Uterus (tissue), 4 donors: ENCODE measurements at places on chromosomes 7 and 10. TPM values are rescaled to one million over a fixed set of nuclear protein-coding genes. Genes with fewer than 3 reads are reported as not detected.

ZNF853 gene
- 5.1 TPM for total RNA-seq

SPDYE9 gene
- not detected for total RNA-seq

CTAGE6 gene
- 2.4 TPM for total RNA-seq

TRIM74 gene
- total RNA-seq, result not detected

TEX36 gene
- 0.49 TPM for total RNA-seq

DNA sequence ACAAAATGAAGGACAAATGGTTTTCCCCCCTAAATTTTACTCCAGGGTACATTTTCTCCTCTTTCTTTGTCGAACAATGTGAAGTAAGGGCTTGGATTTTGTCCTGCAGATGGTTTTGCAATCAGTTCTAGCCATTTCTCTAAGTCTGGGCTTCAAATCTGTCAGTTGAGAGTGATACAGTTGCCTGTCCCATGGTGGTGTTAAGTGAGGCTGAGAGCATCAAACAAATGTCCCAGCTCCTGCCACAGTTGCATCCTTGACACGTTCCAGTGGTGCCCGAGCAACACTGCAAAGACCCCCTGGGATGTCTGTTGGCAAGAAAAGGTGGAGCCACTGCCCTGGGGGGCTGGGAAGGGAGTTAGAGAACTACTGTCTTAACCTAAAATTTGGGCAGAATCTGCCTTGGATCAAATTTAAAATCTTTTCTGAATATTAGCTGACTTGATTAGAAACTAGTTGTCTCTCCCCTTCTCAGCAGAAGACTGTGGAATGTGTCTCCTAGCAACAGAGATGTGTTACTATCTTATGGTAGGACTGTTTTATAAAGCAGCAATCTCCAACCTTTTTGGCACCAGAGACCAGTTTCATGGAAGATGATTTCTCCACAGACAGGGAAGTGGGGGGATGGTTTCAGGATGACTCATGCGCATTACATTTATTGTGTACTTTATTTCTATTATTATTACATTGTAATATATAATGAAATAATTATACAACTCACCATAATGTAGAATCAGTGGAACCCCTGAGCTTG is 102.0 kb upstream of the STEAP1B start:
- no peaks in the 10 kb centered on the region for H3K36me3 ChIP-seq
- DNase-seq, result no peak
- no peak overlapping the region for H3K4me3 ChIP-seq
- peaks cover 9% of the 10 kb centered on the region for H3K4me1 ChIP-seq
- H3K27me3 ChIP-seq, result no peaks in the 10 kb centered on the region

- no peak overlapping the region for H3K27ac ChIP-seq
- no peaks in the 10 kb centered on the region for H3K27me3 ChIP-seq
- H3K4me1 ChIP-seq, result no peaks in the 10 kb centered on the region
- no peak for DNase-seq
- H3K4me3 ChIP-seq, result no peak overlapping the region
- no peaks in the 10 kb centered on the region for H3K36me3 ChIP-seq
Measured at GRCh38 chr10:83982812-83983211, 156.5 kb upstream of the GHITM start.

DNA sequence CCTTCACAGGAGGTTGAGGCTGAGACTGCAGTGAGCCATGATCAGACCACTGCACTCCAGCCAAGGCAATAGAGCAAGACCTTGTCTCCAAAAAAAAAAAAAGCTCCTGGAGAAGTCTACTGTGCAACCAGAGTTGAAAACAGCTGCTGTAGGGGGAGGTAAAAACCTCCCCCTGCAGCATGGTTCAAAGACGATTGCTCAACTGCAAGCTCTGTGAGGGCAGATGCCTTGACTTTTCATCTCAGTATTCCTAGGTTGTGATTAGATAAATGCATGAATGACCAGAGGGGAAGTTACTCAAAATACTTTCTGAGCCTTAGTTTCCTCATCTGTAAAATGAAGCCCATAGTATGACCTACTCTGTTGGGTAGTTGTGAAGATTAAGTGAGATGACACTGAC is 25.0 kb upstream of the PPA1 start:
- DNase-seq, result no peak
- no peak overlapping the region for H3K27ac ChIP-seq

- no peak overlapping the region for H3K4me3 ChIP-seq
- H3K27ac ChIP-seq, result no peak overlapping the region
- H3K36me3 ChIP-seq, result no peaks in the 10 kb centered on the region
- no peaks in the 10 kb centered on the region for H3K27me3 ChIP-seq
Measured at GRCh38 chr10:88095223-88095721, 231.8 kb downstream of the PTEN start.

DNA sequence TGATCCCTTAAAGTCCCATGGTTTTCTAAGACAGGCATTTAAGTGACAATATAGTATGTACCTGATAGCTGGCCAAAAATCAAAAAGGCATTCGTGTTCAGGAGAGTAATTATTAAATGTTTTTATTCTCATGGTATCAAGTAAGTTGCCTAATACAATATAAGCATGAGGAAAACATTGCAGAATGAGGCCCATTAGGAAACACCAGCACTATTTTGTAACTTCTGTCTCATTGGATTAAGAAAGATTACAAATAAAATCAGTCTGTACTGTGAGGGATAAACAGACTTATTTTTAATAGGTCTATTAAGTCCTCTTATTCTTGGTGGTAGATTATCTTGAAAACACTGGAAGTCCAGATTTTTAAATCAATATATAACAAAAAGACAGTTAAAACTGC is 110.1 kb downstream of the SNX13 start:
- H3K27ac ChIP-seq, result no peak overlapping the region
- no peak for DNase-seq
- no peaks in the 10 kb centered on the region for H3K27me3 ChIP-seq
- no peaks in the 10 kb centered on the region for H3K36me3 ChIP-seq
- H3K4me1 ChIP-seq, result no peaks in the 10 kb centered on the region

GRCh38 chr7:96591900-96592676 is 117.6 kb downstream of the SEM1 start:
- no peaks in the 10 kb centered on the region for H3K36me3 ChIP-seq
- no peak for DNase-seq
- no peaks in the 10 kb centered on the region for H3K27me3 ChIP-seq
- no peak overlapping the region for H3K27ac ChIP-seq
- H3K4me1 ChIP-seq, result no peaks in the 10 kb centered on the region

DNA sequence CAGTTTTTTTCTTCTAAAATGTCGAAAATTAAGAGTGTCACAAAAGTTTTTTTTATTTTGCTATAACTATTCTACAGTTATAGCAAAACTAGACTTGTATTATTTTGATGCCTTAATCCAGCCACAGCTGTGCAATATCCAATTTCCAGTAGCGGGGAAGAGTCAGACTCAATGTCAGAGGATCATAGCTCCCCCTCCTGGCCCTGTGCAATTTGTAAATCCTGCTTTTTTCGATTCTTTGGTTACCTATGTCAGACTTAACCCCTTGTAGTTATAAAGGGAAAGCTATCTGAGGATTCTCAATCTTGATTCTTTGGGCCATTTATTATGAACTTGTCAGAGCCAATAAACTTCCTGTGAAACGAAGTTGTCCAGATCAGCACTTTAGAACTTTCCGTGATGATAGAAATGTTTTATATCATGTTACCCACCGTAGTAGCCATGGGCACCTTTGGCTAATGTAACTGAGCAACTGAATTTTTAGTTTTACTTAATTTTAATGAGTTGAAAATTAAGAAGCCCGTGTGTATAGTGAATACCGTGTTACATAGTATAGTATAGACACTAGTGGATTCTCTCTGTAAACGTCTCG is 87.7 kb upstream of the PRKCQ start:
- H3K27ac ChIP-seq, result no peak overlapping the region
- DNase-seq, result no peak
- no peaks in the 10 kb centered on the region for H3K4me1 ChIP-seq
- no peaks in the 10 kb centered on the region for H3K36me3 ChIP-seq
- H3K27me3 ChIP-seq, result no peaks in the 10 kb centered on the region

DNA sequence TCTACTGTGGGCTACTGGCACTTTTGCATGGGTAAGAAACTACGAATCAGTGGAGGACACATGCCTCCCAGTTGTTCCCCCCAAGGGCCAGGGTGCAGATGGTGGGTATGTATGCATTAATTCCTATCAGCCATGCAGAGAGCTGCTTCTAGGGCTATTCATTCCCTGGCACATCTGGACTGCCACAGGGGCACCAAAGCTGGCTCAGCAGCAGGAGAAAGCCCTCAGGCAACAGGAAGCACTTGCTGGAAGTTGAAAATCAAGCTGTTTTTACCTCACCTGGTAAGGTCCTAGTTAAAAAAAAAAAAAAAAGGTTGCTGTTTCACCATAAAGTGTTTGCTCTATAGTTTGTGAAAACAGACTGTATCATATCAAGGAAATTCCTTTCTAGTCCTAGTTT is 1342.6 kb downstream of the REEP3 start:
- no peaks in the 10 kb centered on the region for H3K27me3 ChIP-seq
- no peaks in the 10 kb centered on the region for H3K36me3 ChIP-seq
- H3K4me3 ChIP-seq, result no peak overlapping the region

- H3K36me3 ChIP-seq, result no peaks in the 10 kb centered on the region
- no peak overlapping the region for H3K4me3 ChIP-seq
- H3K27ac ChIP-seq, result no peak overlapping the region
Measured at GRCh38 chr7:26147030-26147429, 5.0 kb upstream of the NFE2L3 start.

DNA sequence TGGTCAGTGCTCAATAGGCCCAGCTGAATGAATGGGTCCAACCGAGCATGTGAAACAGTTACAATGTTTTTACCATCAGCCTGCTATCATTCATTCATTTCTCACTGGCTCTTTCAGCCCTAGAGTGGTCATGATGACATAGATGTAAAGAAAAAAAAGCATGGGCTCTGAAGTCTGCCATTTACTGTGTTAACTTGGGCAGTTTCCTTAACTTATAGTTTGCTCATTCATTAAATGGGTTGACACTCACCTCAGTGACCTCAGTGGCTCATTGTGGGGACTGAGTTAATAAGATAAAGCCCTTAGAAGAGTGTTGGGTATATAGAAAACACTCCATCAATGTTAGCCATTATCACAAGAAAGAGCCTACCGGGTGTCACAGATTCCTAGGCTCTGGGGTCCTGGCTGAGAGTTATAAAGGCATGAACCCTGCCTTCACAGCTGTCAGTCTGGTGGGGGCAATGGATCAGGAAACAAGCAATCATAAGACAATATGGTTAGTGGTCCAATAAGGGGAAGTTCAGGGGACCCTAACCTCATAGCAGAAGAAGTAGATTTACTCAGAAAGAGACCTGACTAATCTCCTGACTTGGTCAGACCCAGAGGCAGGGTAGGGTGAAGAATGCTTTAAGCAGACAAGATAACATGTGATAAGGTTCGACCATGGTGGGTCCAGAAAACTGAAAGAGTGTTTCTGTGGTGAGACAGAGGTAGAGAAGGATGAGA is 29.7 kb upstream of the GPAM start:
- no peak overlapping the region for H3K4me3 ChIP-seq
- no peaks in the 10 kb centered on the region for H3K27me3 ChIP-seq
- no peak overlapping the region for H3K27ac ChIP-seq
- no peak for DNase-seq

DNA sequence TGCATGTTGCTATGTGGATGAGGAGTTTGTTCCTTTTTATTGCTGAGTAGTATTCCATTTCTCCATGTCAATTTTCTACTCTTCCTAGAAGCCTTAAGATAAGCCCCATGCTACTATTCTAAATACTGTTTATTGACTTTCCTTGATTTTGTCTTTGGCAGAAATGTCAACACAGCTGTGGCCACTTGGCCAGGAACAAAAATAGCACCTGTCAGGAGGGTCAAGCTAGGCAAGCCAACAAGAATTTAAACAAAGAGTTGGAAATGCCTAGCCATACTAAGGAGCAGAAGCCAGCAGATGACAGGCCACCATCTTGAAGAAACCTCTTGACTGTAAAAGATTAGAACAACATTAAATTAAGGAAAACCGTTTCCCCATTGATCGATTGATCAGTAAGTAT is 34.7 kb downstream of the JAZF1 start:
- no peak overlapping the region for H3K27ac ChIP-seq
- H3K36me3 ChIP-seq, result no peaks in the 10 kb centered on the region
- H3K4me1 ChIP-seq, result no peaks in the 10 kb centered on the region
- no peak for DNase-seq

DNA sequence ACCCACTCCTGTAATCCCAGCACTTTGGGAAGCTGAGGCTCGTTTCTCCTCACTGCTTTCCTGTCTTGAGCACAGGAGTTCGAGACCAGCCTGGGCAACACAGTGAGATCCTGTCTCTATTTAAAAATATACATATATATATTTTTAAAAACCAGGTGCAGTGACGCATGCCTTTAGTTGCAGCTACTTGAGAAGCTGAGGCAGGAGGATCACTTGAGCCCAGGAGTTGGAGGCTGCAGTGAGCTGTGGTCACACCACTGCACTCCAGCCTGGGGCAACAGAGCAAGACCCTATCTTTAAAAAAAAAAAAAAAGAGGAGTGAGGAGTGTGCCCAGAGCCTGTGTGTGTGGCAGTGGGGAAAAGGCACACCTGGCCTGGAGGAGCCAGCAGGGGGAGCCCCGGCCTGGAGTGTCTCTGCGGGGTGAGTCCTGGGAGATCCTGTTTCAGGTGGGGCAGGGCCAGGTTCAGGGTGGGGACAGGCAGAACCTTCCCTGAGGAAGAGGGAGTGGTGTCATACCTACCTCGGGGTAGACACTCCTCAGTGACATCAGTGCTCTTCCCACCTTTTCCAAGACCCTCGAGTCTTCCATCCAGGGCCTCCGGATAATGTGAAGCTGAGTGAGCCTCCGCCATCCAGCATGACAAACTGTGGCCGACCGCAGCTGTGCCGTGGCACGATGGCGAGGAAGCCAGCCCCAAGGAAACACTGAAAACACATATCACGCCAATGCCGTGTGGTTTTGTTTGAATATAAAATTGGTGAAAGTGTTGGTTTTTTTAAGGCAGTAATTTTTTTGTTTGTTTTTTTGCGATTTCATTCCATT is 9.0 kb upstream of the ARPC1B start:
- no peak overlapping the region for H3K4me3 ChIP-seq
- H3K36me3 ChIP-seq, result no peaks in the 10 kb centered on the region
- no peaks in the 10 kb centered on the region for H3K4me1 ChIP-seq
- DNase-seq, result no peak
